ENCODE measurements at places on chromosomes 5 and 9.

DNA sequence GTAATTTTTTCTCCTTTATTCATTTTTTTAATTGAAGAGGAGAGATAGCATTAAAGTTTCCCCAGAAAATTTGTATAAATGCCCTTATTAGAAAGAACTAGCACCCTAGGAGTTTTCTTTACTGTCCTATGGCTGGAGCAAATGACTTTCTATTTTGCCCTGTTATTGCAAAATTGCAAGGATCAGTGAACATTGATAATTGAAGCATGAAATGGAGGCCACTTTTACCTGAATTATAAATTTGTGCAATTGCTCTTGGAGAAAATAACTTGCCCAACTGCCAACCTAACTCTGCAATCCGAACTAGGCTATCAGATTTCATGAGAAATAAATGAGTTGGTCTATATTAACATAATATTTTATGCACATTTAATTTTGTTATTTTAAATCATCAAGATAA lies 111.9 kb downstream of the MTRR start:
- no peak for DNase-seq
- no peak overlapping the region for H3K4me3 ChIP-seq
- no peaks in the 10 kb centered on the region for H3K4me1 ChIP-seq
- H3K27ac ChIP-seq, result no peak overlapping the region
- H3K36me3 ChIP-seq, result no peaks in the 10 kb centered on the region
- peaks cover 14% of the 10 kb centered on the region for H3K27me3 ChIP-seq

- DNase-seq, result no peak
- H3K4me3 ChIP-seq, result no peak overlapping the region
- H3K36me3 ChIP-seq, result peaks cover 6% of the 10 kb centered on the region
- no peak overlapping the region for H3K27ac ChIP-seq
- peaks cover 5% of the 10 kb centered on the region for H3K27me3 ChIP-seq
- peaks cover 16% of the 10 kb centered on the region for H3K4me1 ChIP-seq
Measured at GRCh38 chr9:104896131-104896530, 31.8 kb downstream of the ABCA1 start.

DNA sequence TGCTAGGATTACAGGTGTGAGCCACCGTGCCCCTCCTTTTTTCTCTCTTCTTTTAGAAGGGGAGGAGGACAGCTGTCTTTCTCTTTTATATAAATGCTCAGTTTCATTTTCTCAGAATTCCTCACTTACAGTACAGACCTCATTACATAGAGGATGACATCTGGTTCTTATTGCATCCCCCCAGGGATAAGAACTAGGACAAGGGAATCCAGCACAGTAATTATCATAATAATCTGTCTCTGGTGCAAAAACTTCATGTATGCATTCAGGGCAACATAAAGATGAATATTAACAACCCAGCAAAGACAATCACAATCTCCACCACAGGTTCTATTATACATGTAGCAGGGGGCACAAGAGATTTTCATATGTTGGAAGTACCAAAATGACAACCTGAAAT lies 5.1 kb downstream of the SPZ1 start:
- H3K27ac ChIP-seq, result no peak overlapping the region
- H3K4me3 ChIP-seq, result no peak overlapping the region
- H3K4me1 ChIP-seq, result no peaks in the 10 kb centered on the region

- DNase-seq, result no peak
- H3K36me3 ChIP-seq, result no peaks in the 10 kb centered on the region
- no peak overlapping the region for H3K4me3 ChIP-seq
- no peak overlapping the region for H3K27ac ChIP-seq
- peaks cover 5% of the 10 kb centered on the region for H3K4me1 ChIP-seq
- H3K27me3 ChIP-seq, result peaks cover 3% of the 10 kb centered on the region
Measured at GRCh38 chr5:170161069-170161468, 55.4 kb downstream of the FOXI1 start.

- no peak overlapping the region for H3K27ac ChIP-seq
- H3K36me3 ChIP-seq, result peaks cover 17% of the 10 kb centered on the region
- DNase-seq, result no peak
- no peaks in the 10 kb centered on the region for H3K27me3 ChIP-seq
- H3K4me1 ChIP-seq, result peaks cover 17% of the 10 kb centered on the region
Measured at GRCh38 chr5:54159893-54160195, 150.5 kb downstream of the ARL15 start.

DNA sequence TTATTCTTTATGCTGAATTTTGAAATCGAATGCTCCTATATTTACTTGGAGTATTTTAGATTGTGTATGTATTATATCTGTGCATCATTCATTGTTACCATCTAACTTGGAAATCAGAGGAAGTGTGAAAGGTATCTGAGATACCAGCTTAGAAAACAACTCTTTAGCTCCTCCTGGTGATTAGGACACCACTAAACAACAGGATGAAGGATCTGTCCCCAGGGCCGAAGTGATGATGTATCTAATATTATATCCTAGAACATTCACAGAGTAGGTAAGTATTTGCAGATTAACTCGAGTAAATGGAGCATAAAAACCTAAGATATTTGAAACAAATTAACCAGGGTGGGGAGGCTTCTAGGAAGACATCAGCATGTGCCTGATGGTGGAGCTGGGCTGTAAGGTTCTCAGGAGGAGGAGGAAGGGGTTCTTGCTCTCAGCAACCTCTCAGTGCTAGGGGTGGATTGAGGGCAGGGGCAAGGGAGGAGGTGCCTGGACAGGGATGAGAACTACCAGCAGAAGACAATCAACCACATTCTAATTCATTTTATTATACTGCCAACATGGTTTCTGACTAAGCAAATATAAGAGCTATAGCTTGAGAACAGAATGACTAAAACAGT lies 2.6 kb upstream of the NFIL3 start:
- peak overlapping the region; percentile 18 for H3K4me3 ChIP-seq
- no peak for DNase-seq
- H3K27ac ChIP-seq, result no peak overlapping the region

GRCh38 chr9:136268735-136269134 lies 23.1 kb upstream of the QSOX2 start:
- peaks cover 38% of the 10 kb centered on the region for H3K4me1 ChIP-seq
- no peaks in the 10 kb centered on the region for H3K36me3 ChIP-seq
- H3K27me3 ChIP-seq, result peaks cover 54% of the 10 kb centered on the region

DNA sequence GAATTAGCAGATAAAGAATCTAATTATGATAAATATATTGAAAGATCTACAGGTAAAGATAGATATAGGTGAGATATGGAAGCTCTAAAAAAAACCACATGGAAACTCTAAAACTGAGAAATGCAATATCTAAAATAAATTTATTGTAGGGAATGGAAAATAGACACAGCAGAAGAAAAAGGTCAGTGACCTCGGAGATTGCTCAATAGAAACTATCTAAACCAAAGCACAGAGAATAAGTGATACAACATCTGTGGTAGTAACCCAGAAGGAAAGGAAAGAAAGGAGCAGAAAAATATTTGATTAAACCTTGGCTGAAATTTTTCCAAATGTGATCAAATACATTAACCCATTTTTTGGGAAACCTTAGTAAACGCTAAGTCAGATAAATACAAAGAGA lies 43.1 kb upstream of the GLIPR2 start:
- DNase-seq, result no peak
- peak overlapping the region; percentile 14 for H3K27ac ChIP-seq
- H3K36me3 ChIP-seq, result peaks cover 33% of the 10 kb centered on the region
- no peak overlapping the region for H3K4me3 ChIP-seq
- H3K27me3 ChIP-seq, result peaks cover 2% of the 10 kb centered on the region

- H3K4me3 ChIP-seq, result no peak overlapping the region
- peaks cover 8% of the 10 kb centered on the region for H3K27me3 ChIP-seq
- H3K4me1 ChIP-seq, result peaks cover 13% of the 10 kb centered on the region
- no peak overlapping the region for H3K27ac ChIP-seq
- no peak for DNase-seq
Measured at GRCh38 chr5:179142434-179143198, 82.4 kb downstream of the ZNF354C start.

- peak within 1 kb of the TSS; percentile 75 for H3K4me3 ChIP-seq
- no peak within 1 kb of the TSS for H3K27ac ChIP-seq
- peak; percentile 55 for DNase-seq
- no peaks in the 10 kb centered on the region for H3K36me3 ChIP-seq
- H3K27me3 ChIP-seq, result peaks cover 4% of the 10 kb centered on the region
- H3K4me1 ChIP-seq, result peaks cover 5% of the 10 kb centered on the region
Measured at GRCh38 chr9:137222190-137223077, at the start of gene RNF208. Gene RNF208, minus strand, starts transcription at chr9:137222240. Its CDS starts 1,028 bp downstream, at chr9:137221212.

GRCh38 chr5:74055486-74056106 lies 429.6 kb downstream of the ARHGEF28 start:
- H3K36me3 ChIP-seq, result no peaks in the 10 kb centered on the region
- peaks cover 4% of the 10 kb centered on the region for H3K27me3 ChIP-seq
- no peak overlapping the region for H3K4me3 ChIP-seq
- H3K27ac ChIP-seq, result peak overlapping the region; percentile 17

- H3K27ac ChIP-seq, result no peak overlapping the region
- H3K36me3 ChIP-seq, result no peaks in the 10 kb centered on the region
- H3K4me1 ChIP-seq, result peaks cover 26% of the 10 kb centered on the region
- H3K4me3 ChIP-seq, result no peak overlapping the region
- DNase-seq, result no peak
Measured at GRCh38 chr5:169648725-169649310, 11.7 kb downstream of the DOCK2 start.

GRCh38 chr9:115191667-115192066 lies 73.7 kb upstream of the TNC start:
- H3K27me3 ChIP-seq, result no peaks in the 10 kb centered on the region
- H3K4me3 ChIP-seq, result no peak overlapping the region
- no peak for DNase-seq
- no peaks in the 10 kb centered on the region for H3K4me1 ChIP-seq

GRCh38 chr5:97874491-97874890 lies 691.4 kb upstream of the RIOK2 start:
- H3K4me1 ChIP-seq, result no peaks in the 10 kb centered on the region
- H3K27me3 ChIP-seq, result no peaks in the 10 kb centered on the region
- no peak overlapping the region for H3K27ac ChIP-seq

DNA sequence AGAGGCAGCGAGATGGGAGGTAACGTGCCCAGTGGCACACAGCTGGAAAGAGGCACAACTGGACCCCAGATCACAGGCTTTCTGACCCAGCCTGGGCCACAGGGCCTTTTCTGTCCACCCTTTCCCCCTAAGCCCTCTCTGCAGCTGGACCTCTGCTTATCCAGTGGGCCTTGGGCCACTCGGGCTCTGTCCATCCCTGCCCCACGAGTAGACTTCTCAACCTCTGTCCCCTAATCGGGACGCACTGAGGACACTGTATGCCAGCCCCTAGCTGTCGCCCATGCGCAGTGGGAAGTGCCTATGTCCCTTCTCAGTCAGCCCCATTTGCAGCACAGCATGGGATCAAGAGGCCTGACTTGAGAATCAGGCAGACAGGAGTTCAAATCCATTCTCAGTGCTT lies 65.6 kb upstream of the NEURL1B start:
- H3K4me3 ChIP-seq, result no peak overlapping the region
- H3K27ac ChIP-seq, result no peak overlapping the region
- H3K4me1 ChIP-seq, result peaks cover 50% of the 10 kb centered on the region
- no peaks in the 10 kb centered on the region for H3K36me3 ChIP-seq
- no peak for DNase-seq
- peaks cover 27% of the 10 kb centered on the region for H3K27me3 ChIP-seq

GRCh38 chr5:141843156-141843927 lies 34.9 kb downstream of the PCDH1 start:
- H3K27me3 ChIP-seq, result peaks cover 14% of the 10 kb centered on the region
- peaks cover 66% of the 10 kb centered on the region for H3K4me1 ChIP-seq
- DNase-seq, result no peak
- H3K4me3 ChIP-seq, result no peak overlapping the region
- no peaks in the 10 kb centered on the region for H3K36me3 ChIP-seq
- H3K27ac ChIP-seq, result no peak overlapping the region

DNA sequence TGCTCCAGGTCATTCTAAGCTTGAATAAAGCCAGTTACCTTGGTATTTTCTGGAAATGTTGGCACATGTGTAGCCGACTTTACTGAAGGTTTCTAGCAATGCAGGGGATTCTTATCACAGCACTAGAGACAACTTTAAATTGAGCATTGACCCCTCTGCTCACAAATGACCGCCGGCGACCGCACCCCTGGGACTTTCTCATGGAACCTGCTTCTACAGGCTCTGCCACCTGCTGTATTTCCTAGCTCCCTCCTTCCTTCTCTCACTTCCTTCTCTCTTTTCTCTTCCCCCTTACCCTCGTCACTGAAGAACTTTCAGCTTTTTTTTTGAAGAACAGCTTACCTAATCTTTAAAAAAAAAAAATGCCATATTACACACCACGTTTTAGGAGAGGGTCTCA lies 30.9 kb upstream of the DAB2 start:
- peaks cover 15% of the 10 kb centered on the region for H3K27me3 ChIP-seq
- H3K27ac ChIP-seq, result no peak overlapping the region
- no peaks in the 10 kb centered on the region for H3K4me1 ChIP-seq
- no peaks in the 10 kb centered on the region for H3K36me3 ChIP-seq
- no peak overlapping the region for H3K4me3 ChIP-seq

DNA sequence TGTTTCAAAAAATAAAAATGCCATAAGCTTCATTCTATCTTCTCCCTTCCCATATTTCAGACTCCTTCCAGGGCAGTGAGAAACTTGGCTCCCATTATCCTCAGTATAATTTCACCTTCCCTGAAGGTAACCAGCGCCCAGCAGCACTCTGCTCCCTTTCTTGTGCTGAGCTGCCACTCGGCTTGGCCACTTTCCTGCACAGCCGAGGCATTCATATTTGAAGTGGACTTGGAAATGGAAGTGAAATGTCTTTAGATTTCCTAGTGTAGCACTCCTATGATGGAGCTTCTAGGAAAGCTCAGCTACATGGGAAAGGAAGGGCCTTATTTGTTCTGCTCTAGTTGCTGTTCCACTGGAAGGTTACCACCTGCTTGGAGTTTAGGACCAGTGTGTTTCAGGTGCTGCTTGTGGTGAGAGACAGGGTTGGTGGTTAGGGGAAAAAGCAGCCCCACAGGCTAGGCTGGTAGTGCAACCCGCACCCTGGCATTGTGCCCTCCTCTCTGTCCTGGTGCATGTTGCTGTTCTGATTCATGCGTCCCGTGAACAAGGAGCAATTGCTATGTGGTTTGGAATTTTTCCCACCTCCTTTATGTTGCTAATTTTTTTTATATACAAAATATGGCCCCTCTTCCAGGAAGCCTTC lies 53.8 kb downstream of the RAD23B start:
- H3K27ac ChIP-seq, result peak overlapping the region; percentile 98
- no peak overlapping the region for H3K4me3 ChIP-seq
- H3K4me1 ChIP-seq, result peaks cover 15% of the 10 kb centered on the region
- no peak for DNase-seq
- no peaks in the 10 kb centered on the region for H3K27me3 ChIP-seq

DNA sequence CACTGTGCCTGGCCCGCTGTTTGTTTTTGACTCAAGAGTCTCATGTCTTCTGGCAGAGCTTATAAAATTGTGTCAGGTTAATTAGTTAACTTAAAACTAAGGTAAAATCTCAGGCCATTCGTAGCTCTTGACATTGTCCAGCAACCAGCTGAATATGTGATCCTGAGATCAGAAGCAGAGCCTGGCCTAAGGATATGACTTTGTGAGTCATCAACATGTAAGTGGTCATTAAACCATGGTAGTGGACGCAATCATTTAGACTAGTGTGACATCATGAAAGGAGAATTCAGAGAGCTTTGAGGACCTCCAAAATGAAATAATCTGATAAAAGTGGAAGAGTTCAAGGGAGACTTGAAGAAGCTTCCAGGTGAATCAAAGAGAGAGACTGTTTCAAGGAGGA lies 23.3 kb downstream of the SPZ1 start:
- H3K27ac ChIP-seq, result no peak overlapping the region
- H3K27me3 ChIP-seq, result peaks cover 4% of the 10 kb centered on the region
- peaks cover 6% of the 10 kb centered on the region for H3K4me1 ChIP-seq
- DNase-seq, result no peak
- H3K4me3 ChIP-seq, result no peak overlapping the region

- H3K27me3 ChIP-seq, result no peaks in the 10 kb centered on the region
- H3K36me3 ChIP-seq, result no peaks in the 10 kb centered on the region
- DNase-seq, result no peak
Measured at GRCh38 chr9:88725300-88726019, 190.5 kb downstream of the NXNL2 start.

GRCh38 chr9:110894731-110895130 lies 143.5 kb downstream of the LPAR1 start:
- peaks cover 16% of the 10 kb centered on the region for H3K36me3 ChIP-seq
- H3K4me1 ChIP-seq, result peaks cover 5% of the 10 kb centered on the region
- no peak overlapping the region for H3K27ac ChIP-seq

GRCh38 chr5:124454081-124454480 lies 292.4 kb downstream of the ZNF608 start:
- DNase-seq, result no peak
- H3K27ac ChIP-seq, result no peak overlapping the region
